Stimulated activated CD4-positive, alpha-beta T cell treated with anti-CD3 and anti-CD28 coated beads, Interleukin-15, amount 100 ng/mL, for 48 hours (primary cell): ENCODE measurements at places on chromosomes 4 and X.

DNA sequence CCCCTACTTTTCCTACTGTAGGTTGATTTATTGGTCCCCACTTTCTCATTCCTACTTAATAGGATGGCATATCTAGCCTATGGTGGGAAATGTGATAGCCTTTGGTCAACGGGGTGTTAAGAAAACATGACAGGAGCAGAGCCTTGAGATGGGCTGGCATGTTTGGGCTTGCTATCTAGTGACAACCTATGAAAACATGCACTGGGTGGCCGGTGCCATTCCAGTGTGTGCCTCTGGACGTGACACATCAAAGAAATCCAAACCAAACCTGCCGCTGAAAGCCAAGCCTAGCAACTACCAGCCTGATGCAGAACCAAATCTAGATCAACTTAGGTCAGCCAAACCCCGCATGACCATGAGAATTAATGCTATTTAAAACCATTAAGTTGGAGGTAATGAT, 317.6 kb downstream of the DMD start:
- DNase-seq = no peak

GRCh38 chr4:169342159-169342860, 71.6 kb upstream of the SH3RF1 start:
- DNase-seq = no peak

GRCh38 chr4:17665852-17666251, 51.4 kb downstream of the MED28 start:
- DNase-seq = no peak

GRCh38 chrX:74446876-74447275, 25.6 kb downstream of the SLC16A2 start:
- no peak for DNase-seq
